Activated T-helper 1 cell treated with anti-CD3 and anti-CD28 coated beads, Interleukin-12 subunit alpha, Interleukin-12 subunit beta, Interleukin-2, Interleukin-4 antibody, amounts not matched to agents 30 ng/mL and 10 ng/mL and 1 ng/mL, durations not matched to agents 14 hours and 24 hours and 36 hours (primary cell): ENCODE measurements at places on chromosomes 4 and X.
A peak's percentile ranks its signal among the peaks of the same experiment; 100 is the strongest.

DNA sequence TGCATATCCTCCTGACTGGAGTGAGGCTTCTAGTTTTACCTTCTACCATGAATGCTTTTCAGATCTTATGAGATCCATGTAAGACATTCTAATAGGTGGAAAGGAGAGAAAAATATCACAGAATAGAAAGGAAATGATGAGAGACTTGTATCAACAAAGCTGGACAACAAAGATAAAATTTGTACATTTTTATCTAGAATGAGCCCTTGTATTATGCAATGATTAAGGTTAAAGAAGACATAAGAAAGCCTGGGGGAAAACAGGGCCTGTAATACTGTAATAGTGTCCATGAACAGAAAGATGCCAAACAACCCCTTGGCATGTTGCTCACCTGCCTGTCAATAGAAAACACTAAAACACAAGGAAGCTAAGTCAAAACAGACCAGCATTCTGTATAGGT is 44.2 kb upstream of the SCRG1 start:
- peaks cover 29% of the 10 kb centered on the region for H3K4me1 ChIP-seq
- no peak for DNase-seq
- no peak overlapping the region for H3K27ac ChIP-seq
- no peaks in the 10 kb centered on the region for H3K27me3 ChIP-seq
- peaks cover 2% of the 10 kb centered on the region for H3K36me3 ChIP-seq
- H3K4me3 ChIP-seq = no peak overlapping the region

- peaks cover 15% of the 10 kb centered on the region for H3K4me1 ChIP-seq
- no peak overlapping the region for H3K4me3 ChIP-seq
- no peaks in the 10 kb centered on the region for H3K27me3 ChIP-seq
- peaks cover 26% of the 10 kb centered on the region for H3K36me3 ChIP-seq
These were observed 8.8 kb downstream of the ZAR1 start for GRCh38 chr4:48498895-48499294.

DNA sequence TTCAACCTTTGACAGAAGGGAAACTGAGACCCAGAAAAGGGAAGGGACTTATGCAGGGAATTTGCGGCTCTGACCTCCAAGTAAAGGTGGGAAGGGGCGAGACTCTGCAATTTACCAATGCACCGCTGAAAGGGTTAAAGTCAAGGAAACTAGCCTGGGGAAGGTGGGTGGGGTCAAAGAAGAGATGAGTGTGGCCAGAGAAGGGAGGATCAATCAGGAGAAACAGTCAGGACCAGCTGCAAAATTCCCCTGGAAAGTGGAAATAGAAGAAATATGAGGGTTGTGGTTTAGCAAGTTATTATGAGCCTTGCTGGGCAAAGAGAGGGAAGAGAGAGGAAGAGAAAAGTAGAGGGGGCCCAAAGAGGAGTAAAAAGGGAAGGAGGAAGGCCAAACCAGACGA is 30.5 kb downstream of the STARD8 start:
- no peak for DNase-seq
- H3K36me3 ChIP-seq = no peaks in the 10 kb centered on the region
- no peak overlapping the region for H3K4me3 ChIP-seq
- no peak overlapping the region for H3K27ac ChIP-seq
- peaks cover 4% of the 10 kb centered on the region for H3K4me1 ChIP-seq

DNA sequence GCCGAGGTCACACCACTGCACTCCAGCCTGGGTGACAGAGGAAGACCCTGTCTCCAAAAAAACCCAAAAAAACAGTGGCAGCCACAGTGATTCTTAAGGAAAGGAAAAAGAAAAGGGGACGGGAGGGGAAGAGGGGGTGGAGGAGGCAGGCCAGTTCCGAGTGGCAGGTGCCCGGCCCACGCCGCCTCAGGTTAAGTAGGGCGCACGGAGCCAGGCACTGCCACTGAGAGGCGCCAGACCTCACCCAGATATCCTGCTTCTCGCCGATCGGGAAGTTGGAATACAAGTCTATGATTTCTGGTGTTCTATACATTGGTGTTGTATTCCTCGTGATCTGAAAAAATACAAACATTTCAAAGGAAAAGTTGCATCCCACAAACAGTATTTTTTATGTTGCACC is 35.9 kb downstream of the GAK start:
- H3K27me3 ChIP-seq = no peaks in the 10 kb centered on the region
- H3K4me1 ChIP-seq = no peaks in the 10 kb centered on the region
- no peak overlapping the region for H3K27ac ChIP-seq
- peaks cover 17% of the 10 kb centered on the region for H3K36me3 ChIP-seq

- no peaks in the 10 kb centered on the region for H3K27me3 ChIP-seq
- H3K27ac ChIP-seq = peak overlapping the region; percentile 81
- H3K36me3 ChIP-seq = no peaks in the 10 kb centered on the region
These were observed 8.3 kb upstream of the MAP7D3 start for GRCh38 chrX:136259543-136259942.

GRCh38 chrX:47992095-47992380 is 11.8 kb downstream of the ZNF182 start:
- peaks cover 68% of the 10 kb centered on the region for H3K36me3 ChIP-seq
- H3K27me3 ChIP-seq = no peaks in the 10 kb centered on the region
- peaks cover 30% of the 10 kb centered on the region for H3K4me1 ChIP-seq
- H3K4me3 ChIP-seq = no peak overlapping the region
- H3K27ac ChIP-seq = peak overlapping the region; percentile 55
